ENCODE measurements at places on chromosomes 7 and 10.

- DNase-seq: peak; percentile 16
Observed at GRCh38 chr7:76515999-76516443, 5.7 kb downstream of the UPK3B start.

- DNase-seq: no peak
Observed at GRCh38 chr10:14023673-14024328, 306.9 kb downstream of the FRMD4A start.

DNA sequence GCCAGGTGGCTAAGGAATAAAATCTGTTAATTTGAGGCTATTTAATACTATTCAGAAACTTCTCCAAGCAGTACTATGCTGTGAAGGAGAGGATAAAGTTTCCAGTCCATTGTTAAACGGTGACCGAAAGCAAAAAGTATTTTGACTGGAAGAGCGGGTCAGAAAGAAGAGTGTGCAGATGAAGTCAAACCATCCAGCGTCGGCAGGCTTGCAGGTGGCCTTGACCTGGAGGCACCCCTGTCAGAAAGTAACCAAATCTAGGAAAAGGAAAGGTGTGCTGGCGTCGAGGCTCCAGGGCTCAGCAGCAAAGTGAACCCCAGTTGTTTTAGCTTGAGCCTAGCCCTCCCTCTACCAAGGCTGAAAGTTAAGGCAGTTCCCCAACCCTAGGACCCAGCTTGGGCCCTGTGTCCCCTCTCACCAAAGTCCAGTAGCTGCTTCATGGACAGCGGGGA is 544 bp downstream of the PDK4 start:
- DNase-seq: no peak

- no peak for DNase-seq
Observed at GRCh38 chr7:139538881-139539635, 15.6 kb downstream of the CLEC2L start.

DNA sequence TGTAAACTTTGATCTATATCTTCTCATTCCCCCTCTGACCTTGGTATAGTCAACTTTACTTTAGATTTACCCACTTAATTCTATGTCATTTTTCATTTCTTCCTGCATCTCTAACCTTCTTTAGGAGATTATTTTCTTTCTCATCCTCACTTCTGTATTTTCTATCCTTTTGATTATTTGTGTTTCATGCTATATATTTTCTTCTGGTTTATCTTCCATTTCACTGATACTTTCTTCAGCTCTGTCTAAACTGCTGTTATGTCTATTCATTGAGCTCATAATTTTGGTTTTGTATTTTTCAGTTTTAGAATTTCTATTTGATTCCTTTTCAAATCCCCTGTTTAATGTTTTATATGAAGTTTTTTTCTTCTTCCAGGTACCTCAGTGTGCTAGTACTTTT is 171.1 kb upstream of the LYZL1 start:
- no peak for DNase-seq

DNA sequence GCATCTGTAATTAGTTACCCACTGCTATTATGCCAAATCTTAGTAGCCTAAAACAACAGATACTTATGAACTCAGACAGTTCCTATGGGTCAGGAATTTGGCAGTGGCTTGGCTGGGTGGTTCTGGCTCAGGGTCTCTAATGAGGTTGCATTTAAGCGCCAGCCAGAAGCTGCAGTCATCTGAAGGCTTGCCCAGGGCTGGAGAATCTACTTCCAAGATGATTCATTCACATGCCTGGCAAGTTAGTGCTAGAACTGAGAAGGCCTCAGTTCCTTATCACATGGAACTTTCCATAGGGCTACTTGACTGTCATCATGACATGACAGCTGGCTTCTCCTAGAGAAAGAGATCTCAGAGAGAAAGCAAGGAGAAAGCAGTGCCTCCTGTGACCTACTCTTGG is 121.3 kb downstream of the AVL9 start:
- DNase-seq: peak; percentile 72

DNA sequence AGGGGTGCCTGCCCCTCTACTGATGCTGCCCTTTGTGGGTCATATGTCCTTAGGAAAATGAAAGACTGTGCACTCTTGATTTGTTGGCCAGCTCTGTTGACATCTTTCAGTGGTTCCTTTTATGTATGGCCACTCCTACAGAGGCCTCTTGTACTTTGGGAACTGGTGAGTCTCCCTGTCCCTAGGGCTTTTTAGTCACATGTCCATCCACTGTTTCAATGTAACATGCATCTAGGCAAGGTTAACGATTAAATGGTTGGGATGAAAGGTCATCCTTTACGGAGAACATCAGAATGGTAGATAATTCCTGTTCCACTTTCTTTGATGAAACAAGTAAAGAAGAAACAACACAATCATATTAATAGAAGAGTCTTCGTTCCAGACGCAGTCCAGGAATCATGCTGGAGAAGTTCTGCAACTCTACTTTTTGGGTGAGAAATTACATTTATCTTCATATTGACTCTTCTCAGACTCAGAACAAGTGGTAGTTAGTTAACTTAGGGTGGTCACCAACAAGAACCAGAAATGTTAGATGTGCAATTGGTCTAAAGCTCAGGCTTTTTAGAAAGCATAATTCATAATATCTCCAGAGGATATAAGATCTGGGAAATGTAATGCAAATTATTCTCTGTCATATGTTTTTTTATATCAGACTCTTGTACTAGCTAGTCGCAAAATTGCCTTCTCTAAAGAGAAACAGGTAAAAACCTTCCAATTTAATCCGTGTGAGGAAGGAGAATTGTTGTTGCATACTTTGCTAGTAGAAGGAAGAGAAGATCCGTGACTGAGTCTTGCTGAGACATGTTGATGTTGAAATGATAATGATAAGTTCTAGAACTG is at the start of gene ABCC2:
Gene ABCC2, plus strand, starts transcription at position 194 of the 840 bp plus-strand sequence. Its CDS starts 205 bp downstream, at position 399.
- no peak for DNase-seq
